Mucosa of descending colon (tissue), 3 donors: ENCODE measurements at places on chromosomes 5 and 9.

DNA sequence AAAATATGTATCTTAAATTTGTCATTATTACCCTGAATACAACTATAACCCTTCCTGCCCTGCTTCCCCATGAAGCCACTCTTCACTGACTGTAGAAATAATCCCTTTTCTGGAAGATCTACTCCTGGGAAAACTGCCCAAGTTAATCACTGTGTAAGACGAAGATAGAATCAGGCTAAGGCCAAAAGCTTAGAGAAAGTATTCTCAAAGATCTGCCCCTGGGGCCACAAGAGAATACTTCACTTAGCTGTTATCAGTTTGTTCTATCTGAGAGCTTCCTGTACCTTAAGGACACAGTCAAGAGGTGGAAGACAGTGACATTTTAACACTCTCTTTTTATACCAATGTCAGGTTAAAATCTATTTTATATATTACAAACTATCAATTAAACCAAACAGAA lies 33.8 kb downstream of the RNF145 start:
- no peak for DNase-seq

DNA sequence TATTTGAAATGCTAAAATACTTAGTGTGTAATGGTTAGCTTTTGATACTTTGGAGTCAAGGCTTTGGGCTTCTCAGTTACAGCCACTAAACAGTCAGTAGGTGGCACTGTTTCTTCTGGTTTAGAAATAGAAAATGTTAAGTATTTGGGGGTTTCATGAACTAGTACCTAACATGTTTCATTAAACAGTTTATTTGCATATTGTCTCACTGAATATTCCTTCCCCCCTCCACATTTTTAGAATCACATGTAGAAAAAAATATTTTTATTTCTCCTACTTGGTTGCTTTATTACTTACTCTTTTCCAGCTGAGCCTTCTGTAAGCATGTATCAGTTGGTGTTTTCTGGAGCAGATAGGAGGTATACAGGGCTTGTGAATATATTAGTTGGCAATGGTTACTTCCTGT lies 48.0 kb downstream of the IPO11 start:
- DNase-seq, result peak; percentile 6

GRCh38 chr5:111237470-111237869 lies 13.3 kb downstream of the CAMK4 start:
- no peak for DNase-seq

GRCh38 chr5:131405674-131406073 lies 141.8 kb downstream of the CDC42SE2 start:
- no peak for DNase-seq

DNA sequence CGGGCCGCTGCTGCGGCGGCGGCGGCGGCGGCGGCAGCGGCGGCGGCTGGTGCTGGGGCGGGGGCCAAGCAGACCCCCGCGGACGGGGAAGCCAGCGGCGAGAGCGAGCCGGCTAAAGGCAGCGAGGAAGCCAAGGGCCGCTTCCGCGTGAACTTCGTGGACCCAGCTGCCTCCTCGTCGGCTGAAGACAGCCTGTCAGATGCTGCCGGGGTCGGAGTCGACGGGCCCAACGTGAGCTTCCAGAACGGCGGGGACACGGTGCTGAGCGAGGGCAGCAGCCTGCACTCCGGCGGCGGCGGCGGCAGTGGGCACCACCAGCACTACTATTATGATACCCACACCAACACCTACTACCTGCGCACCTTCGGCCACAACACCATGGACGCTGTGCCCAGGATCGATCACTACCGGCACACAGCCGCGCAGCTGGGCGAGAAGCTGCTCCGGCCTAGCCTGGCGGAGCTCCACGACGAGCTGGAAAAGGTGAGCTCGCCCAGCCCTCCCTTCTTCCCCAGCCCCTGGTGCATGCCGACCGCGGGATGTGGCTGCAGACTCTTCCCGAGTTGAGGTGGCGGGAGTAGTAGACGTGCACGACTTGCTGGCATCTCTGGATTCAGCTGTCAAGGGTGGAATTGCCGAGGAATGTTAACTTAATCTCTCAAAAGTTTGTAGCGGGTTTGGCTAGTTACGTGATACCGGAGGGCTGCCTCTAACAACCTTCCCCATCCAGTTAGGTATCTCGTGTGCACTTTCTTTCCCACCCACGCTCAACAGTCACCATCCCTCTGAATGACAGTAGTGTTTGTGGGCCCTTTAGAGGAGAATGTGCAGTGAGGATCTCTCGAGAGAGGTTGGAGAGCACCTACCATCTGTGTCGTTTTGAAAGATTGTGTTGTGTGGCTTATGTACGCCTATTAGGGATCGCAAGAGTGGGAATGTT lies 932 bp downstream of the SLC12A2 start:
- peak; percentile 74 for DNase-seq

DNA sequence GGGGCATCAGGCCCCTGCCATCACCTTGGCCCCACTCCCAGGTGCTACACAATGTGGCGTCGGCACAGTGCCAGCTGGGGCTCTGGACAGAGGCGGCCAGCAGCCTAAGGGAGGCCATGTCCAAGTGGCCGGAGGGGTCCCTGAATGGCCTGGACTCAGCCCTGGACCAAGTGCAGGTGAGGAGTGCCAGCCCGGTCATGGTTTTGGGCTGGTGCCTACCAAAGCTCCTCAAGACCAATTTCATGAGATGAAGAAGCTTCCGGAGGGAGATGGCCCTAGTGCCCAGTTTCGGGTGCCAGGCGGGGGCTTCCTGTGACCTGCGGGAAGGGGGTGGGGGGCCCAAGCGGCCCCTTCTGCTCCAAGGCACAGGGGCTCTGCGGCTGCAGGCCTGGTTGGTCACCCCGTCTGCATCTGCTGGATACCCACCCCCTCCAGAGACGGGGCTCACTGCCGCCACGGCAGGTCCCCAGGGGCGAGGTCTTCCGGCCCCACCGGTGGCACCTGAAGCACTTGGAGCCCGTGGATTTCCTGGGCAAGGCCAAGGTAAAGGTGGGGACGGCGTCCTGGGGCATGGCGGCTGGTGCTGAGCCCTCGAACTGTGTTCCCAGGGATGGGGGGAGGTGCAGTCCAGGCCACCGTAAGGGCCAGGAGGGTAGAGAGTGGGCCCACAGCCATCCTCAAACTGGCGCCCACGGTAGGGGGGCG lies 5.8 kb downstream of the NOXA1 start:
- DNase-seq, result peak; percentile 57

DNA sequence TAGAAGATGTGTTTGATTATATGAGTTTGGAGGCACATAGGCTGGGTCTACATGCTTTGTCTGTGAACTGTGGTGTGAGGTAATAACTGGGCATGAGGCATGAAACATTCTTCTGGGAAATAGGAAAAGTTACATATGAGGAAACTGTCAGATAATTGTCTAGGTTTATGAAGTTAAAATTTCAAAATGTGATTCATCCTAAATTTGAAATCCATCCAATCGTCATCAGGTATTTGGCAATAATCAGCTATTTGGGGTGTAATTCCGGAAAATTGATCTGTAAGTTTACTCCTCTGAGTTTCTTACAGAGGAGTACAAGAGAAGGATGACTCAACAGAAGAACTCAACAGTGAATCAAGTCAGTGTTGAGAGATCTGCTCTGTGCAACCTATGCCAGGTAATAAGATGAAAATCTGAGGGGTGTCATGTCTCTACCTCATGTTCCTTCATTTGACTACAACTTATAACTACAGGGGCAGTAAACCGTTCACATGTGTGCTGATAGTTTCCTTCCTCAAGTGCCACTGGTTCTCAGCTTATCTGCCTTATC lies 1171.6 kb upstream of the CDH18 start:
- no peak for DNase-seq

GRCh38 chr5:14236757-14237156 lies 93.6 kb downstream of the TRIO start:
- DNase-seq, result no peak

- peak; percentile 61 for DNase-seq
Observed at GRCh38 chr9:135480071-135480939, 723 bp downstream of the PPP1R26 start.

DNA sequence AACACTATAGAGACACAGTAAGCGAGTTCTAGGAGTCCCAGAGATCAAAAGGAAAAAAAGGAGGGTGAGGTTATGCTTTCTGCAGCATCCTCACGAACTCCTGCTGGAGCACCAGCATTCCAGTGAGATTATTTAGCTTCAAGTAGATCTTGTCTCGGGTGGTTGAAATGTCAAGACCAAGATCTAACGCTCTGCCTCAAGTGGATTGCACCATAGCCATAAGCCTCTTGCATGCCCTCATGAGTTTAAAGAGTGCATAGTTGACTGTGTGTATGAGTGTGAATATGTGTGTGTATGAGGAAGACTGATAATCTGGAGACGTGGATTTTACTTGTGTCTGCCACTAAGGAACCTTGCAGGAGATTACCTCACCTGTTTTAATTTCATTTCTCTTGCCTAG lies 335.3 kb upstream of the ADAMTSL1 start:
- DNase-seq, result no peak

- no peak for DNase-seq
Observed at GRCh38 chr9:95504053-95504963, 12.5 kb downstream of the PTCH1 start.

DNA sequence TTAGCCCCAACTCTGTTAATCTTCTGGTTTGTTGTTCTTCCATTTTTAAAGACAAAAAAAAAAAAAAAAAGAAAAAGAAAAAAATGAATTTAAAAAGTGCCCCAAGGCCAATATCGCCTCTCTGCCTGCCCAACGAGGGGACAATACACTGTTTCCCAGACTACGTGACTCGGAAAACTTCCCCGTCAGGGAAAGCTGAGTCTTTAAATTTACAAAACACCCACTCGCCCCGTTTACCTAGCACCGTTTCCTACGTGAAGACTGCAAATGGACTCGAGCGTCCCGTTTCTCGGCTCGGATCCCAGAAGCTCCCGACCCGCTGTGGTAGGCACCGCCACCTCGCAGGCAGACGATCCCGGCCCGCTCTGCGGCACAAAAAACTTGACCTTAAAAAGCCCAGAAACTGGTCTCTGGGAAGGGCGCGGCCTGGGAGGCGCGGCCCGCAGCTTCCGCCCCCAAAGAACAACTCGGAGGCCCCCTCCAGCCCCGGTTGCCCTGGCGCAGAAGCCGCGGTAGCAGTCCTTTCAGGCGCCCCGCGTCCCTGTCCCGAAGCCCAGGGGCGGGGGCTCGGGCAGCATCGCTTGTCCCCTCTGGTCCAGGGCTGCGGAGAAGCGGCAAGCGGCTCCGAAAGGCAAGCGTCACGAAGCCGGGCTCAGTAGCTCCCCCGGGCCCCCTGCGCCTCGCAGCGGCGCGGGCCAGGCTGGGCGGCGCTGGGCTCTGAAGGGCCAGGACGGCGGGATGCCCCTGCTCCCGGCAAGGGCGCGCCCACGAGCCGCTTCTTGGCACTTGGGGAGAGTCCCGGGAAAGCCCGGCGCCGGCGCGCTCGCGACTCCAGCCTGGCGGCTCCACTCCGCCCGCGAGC lies at the start of gene GCNT4:
GCNT4 (minus strand) TSS at position 367 of the 862 bp plus-strand sequence. CDS start 22,521 bp downstream, outside the sequence.
- DNase-seq, result peak; percentile 69

DNA sequence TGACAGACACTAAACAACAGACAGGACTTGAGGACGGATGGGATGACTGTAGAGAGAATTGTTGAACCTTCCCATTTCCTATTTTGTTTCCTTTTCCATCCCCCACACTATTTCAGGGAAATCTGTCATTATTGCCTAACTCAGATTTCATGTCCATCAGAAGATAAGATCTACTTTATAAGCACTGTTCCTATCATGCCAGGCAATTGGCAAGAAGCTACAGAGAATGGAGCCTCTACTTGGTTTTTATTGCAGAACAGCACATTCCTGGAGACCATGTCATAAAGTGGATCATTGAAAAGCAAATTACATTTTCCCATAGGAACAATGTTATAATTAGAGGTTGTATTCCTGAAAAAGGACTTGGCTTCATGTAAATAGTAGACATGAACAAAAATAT lies 173.7 kb upstream of the KIF2A start:
- no peak for DNase-seq

- no peak for DNase-seq
Observed at GRCh38 chr9:125189011-125189360, 617 bp downstream of the PPP6C start.
